Lung (tissue), 17 donors: ENCODE measurements at places on chromosomes 1 and 21. TPM values are rescaled to one million over a fixed set of nuclear protein-coding genes. Genes with fewer than 3 reads are reported as not detected.

The GJB4 gene
- 0.12 TPM for total RNA-seq

DNA sequence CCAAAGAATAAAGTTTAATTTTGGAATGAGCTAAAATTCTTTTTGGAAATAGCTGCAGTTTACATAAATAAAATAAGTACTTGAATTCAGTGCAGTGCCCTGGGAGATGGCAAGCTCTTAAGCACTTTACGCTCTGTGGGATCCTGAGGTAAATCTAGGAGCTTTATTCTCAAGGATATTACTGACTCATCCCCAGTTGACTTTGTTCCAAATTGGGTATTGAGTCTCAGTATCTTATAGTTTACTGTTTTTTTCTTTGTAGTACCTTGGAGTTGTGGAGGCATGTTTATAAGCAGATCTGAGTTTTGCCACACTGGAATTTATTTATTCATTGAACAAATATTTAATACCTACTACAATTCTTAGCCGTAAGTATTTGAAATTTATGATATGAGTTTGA lies 27.4 kb upstream of the HRNR start:
- no peak overlapping the region for H3K4me3 ChIP-seq
- DNase-seq, result no peak

DNA sequence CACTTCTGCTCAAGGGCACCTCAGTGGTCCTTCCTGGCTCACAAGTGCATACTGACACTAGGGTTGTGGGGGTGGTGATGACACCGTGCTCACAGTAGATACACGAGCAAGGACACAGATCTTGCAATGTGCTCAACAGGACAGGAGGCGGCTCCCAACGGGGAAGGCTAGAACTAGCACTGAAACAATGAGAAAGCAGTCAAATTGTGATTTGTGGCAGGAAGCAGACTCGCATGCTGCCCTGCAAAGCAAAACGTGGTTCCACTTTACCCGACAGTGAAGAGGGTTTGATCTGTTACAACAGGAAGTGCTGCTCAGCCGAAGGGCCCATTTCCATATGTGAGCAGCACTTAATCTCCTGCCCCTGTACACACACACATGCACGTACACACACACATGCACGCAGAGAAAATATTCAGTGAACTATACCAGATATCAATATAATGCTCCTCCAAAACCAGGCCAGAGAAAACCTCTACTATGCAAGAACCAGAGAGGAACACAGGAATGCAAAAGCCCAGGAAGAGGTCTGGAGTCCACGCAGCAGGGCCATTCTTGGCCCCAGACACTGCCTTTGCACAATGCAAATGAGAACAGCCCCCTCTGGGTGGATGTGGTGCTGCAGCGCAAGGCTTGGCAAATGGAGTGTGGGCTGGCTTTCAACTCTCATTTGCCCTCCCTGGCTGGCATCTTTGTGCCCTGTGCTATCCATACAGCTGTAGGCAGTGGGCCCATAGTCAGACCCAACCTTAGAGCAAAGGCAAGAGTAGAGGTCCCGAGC lies 47.1 kb downstream of the KANK4 start:
- no peak overlapping the region for H3K4me3 ChIP-seq
- peak; percentile 67 for DNase-seq
- H3K36me3 ChIP-seq, result no peaks in the 10 kb centered on the region
- no peak overlapping the region for H3K27ac ChIP-seq
- H3K4me1 ChIP-seq, result no peaks in the 10 kb centered on the region

DNA sequence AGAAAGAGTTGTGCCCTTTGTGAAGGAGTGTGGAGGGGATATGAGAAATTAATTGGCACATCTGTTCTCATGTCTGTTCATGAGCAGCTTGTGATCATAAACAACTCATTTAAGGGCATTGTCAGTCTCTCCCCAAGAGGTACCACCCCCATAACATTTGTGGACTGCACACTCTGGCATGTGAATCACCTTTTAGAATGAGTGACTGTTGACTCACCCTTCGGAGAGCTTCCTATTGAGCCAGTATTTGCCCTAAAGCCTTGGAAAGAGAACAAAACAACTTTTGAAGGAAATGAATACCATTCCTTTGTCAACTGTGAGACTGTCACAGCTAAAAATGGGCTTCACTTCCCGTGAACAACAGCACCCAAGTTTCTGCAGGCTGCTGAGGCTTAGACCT lies 27.5 kb upstream of the MYSM1 start:
- H3K27me3 ChIP-seq, result no peaks in the 10 kb centered on the region
- DNase-seq, result no peak

- H3K36me3 ChIP-seq, result no peaks in the 10 kb centered on the region
- peak; percentile 25 for DNase-seq
- H3K27me3 ChIP-seq, result no peaks in the 10 kb centered on the region
Observed at GRCh38 chr1:24704411-24705259, 40.6 kb upstream of the CLIC4 start.

- H3K27ac ChIP-seq, result no peak overlapping the region
- H3K27me3 ChIP-seq, result no peaks in the 10 kb centered on the region
- no peak overlapping the region for H3K4me3 ChIP-seq
Observed at GRCh38 chr1:185314411-185314810, 2.6 kb downstream of the IVNS1ABP start.
